ENCODE measurements at places on chromosomes 5 and 9. TPM values are rescaled to one million over a fixed set of nuclear protein-coding genes. Genes with fewer than 3 reads are reported as not detected.

DNA sequence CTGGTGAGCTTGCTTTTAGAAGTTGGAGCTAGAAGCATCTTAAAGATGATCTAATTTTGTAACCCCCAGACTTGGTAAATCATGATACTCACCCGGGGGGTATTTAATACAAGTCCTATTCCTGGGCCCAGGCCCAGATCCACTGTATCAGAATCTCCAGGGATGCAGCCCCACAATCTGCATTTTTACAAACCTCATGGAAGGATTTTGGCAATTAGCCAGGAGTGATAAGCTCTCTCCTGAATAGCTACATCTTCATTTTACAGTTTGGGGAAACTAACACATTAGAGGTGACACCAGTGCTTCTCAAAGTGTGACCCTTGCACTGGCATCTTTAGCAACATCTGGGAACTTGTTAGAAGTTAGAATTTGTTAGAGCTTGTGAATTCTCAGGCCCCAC is 31.2 kb upstream of the OTP start:
- H3K4me3 ChIP-seq: no peak overlapping the region
- H3K27ac ChIP-seq: no peak overlapping the region
- DNase-seq: no peak
- H3K36me3 ChIP-seq: no peaks in the 10 kb centered on the region

GRCh38 chr5:143435210-143435657 is 31.7 kb upstream of the NR3C1 start:
- no peaks in the 10 kb centered on the region for H3K36me3 ChIP-seq
- peaks cover 16% of the 10 kb centered on the region for H3K4me1 ChIP-seq
- no peak for DNase-seq
- H3K4me3 ChIP-seq: no peak overlapping the region
- H3K27me3 ChIP-seq: peaks cover 13% of the 10 kb centered on the region

- DNase-seq: no peak
- no peak overlapping the region for H3K27ac ChIP-seq
- H3K4me3 ChIP-seq: no peak overlapping the region
- H3K36me3 ChIP-seq: no peaks in the 10 kb centered on the region
- H3K27me3 ChIP-seq: no peaks in the 10 kb centered on the region
These were observed 239.1 kb downstream of the ELAVL2 start for GRCh38 chr9:23586906-23587305.

- H3K4me3 ChIP-seq: peak overlapping the region; percentile 96
- peaks cover 63% of the 10 kb centered on the region for H3K4me1 ChIP-seq
- no peak for DNase-seq
- peak overlapping the region; percentile 95 for H3K27ac ChIP-seq
These were observed 1.0 kb downstream of the SMIM3 start for GRCh38 chr5:150779397-150780186.

GRCh38 chr9:126839301-126839700 is 21.1 kb upstream of the ZBTB34 start:
- peak overlapping the region; percentile 64 for H3K27ac ChIP-seq

GRCh38 chr9:105871540-105871939 is 177.2 kb downstream of the TMEM38B start:
- no peak overlapping the region for H3K4me3 ChIP-seq
- no peak overlapping the region for H3K27ac ChIP-seq
- H3K4me1 ChIP-seq: peaks cover 2% of the 10 kb centered on the region
- DNase-seq: no peak
- no peaks in the 10 kb centered on the region for H3K27me3 ChIP-seq
- H3K36me3 ChIP-seq: no peaks in the 10 kb centered on the region

GRCh38 chr9:128713411-128713780 is 10.5 kb downstream of the ZDHHC12 start:
- no peak overlapping the region for H3K4me3 ChIP-seq
- DNase-seq: no peak
- no peaks in the 10 kb centered on the region for H3K27me3 ChIP-seq
- no peaks in the 10 kb centered on the region for H3K36me3 ChIP-seq
- H3K4me1 ChIP-seq: no peaks in the 10 kb centered on the region
- H3K27ac ChIP-seq: no peak overlapping the region

GRCh38 chr5:77628840-77629508 is 9.5 kb downstream of the OTP start:
- peaks cover 12% of the 10 kb centered on the region for H3K4me1 ChIP-seq
- no peak overlapping the region for H3K27ac ChIP-seq
- H3K4me3 ChIP-seq: peak overlapping the region; percentile 66
- H3K27me3 ChIP-seq: peaks cover 97% of the 10 kb centered on the region
- DNase-seq: no peak

- H3K27me3 ChIP-seq: no peaks in the 10 kb centered on the region
- peaks cover 42% of the 10 kb centered on the region for H3K4me1 ChIP-seq
- DNase-seq: no peak
- H3K27ac ChIP-seq: peak overlapping the region; percentile 77
- no peak overlapping the region for H3K4me3 ChIP-seq
These were observed 81.6 kb upstream of the MPDZ start for GRCh38 chr9:13361076-13361475.

DNA sequence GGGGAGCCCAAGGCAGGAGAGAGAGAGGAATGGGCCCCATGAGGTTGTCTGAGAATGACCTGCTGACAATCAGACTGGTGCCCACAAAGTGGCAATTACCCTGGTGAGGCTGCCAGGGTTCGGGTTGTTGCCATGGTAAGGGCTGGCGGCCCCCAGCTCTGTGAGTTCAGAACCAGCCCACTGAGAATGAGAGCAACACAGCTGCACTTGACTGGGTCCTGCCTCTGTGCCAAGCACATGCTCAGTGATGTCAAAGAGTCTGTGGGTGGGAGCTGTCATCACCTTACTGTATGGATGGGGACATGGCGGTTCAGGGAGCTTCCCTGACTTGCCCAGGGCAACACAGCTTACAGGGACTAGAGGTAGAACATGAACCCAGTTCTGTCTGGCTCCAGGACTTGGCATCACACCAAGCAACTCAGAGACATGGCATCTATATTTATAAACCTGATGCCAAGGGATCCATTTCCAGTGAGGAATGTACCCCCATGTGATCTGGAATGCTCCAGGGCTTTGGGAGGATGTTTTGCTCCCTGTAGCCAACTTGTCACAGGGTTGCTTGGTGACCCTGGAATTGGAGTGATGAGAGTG is 38.2 kb upstream of the TEX48 start:
- peaks cover 12% of the 10 kb centered on the region for H3K4me1 ChIP-seq
- H3K27ac ChIP-seq: no peak overlapping the region
- DNase-seq: no peak
- no peak overlapping the region for H3K4me3 ChIP-seq
- H3K27me3 ChIP-seq: peaks cover 31% of the 10 kb centered on the region
- H3K36me3 ChIP-seq: no peaks in the 10 kb centered on the region

- H3K27me3 ChIP-seq: no peaks in the 10 kb centered on the region
- no peak for DNase-seq
- no peak overlapping the region for H3K27ac ChIP-seq
These were observed 68.9 kb downstream of the COL27A1 start for GRCh38 chr9:114224247-114224610.

Gene MOB3B
- total RNA-seq: 14.6 TPM

Gene TMC1
- 0.22 TPM for total RNA-seq

Gene ANKRD34B
- total RNA-seq: not detected

Gene FBP2
- total RNA-seq: not detected

Gene C5
- total RNA-seq: 3.1 TPM

Gene PCDHGB3
- 0.64 TPM for total RNA-seq

Gene CAMLG
- total RNA-seq: 49.2 TPM

Gene AGXT2
- not detected for total RNA-seq

Measured in mesothelial cell of epicardium (in vitro differentiated cells).